ENCODE measurements at places on chromosomes 3 and 15.

GRCh38 chr15:56292546-56293316, 49.1 kb upstream of the RFX7 start:
- DNase-seq = no peak

DNA sequence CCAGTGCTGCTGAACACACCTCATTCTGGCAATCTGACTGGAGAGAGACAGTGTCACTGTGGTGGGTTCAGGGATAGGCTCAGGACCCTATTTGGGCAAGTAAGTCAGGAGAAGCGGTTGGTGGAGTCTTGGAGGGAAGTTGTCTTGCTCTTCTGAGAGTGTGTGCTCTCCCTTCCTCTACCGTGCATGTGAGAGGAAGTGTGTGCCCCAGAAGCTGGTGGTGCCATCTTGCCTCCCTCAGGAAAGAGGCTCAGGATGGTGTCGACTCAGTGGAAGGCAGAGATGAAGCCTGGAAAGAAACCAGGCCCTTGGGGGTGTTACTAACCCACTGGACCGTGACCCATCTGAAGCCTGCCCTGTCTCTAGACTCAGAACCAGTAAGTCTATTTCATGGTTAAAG, 6.8 kb upstream of the RARRES1 start:
- no peak for DNase-seq

- no peak for DNase-seq
Observed at GRCh38 chr3:160168246-160168645, 57.0 kb upstream of the C3orf80 start.

DNA sequence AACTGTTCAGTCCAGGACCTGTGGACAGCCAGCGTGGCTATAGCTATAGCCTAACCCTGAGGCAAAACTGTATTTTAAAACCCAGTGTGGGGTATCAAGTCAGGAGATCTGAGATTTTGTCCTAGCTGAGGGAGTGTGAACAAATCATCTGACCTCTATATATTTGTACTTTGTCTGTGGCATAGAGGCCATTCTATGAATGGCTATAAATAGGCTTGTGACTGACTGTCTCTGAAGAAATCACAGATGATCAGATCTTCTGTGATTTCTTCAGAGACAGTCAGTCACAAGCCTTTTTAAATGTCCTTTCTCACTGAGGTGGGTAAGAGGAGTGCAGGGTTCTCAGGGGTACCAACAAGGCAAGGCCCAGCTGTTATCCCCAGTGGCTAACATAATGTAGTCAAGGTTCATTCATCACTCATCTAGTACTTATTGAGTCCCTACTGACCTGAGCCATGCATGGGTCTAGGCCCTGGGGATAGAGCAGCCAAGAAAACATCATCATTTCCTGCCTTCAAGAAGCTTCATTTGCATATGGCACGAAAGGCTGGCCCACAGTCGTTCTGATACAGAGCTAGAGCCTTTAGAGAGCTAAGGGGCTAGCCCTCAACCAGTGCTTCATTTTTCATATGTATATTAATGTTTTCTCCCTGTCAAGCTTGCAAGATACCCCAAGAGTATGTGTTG, 53.3 kb downstream of the TIPARP start:
- no peak for DNase-seq

GRCh38 chr3:58581328-58582091, 4.3 kb upstream of the FAM107A start:
- no peak for DNase-seq

GRCh38 chr3:122064326-122064725, 9.2 kb downstream of the CD86 start:
- DNase-seq = no peak

DNA sequence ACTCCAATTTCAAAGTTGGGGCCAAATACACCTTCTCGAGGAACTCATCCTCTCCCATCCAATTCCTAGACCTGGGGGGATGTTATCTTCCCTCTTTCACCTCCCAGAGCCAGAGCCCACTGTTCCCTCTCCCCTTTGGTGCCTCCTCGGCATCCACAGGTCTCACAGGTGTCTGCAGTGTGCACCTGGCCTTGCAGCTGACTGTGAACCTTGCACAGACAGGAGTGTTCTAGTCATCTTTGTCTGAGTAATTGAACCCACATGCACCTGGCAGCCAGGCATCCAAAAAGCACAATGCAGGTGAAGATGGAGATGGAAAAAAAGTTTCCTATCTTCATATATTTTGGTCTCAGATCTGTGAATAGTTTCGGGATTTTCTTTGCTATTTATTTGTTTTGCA, 30.8 kb downstream of the PCOLCE2 start:
- DNase-seq = no peak

DNA sequence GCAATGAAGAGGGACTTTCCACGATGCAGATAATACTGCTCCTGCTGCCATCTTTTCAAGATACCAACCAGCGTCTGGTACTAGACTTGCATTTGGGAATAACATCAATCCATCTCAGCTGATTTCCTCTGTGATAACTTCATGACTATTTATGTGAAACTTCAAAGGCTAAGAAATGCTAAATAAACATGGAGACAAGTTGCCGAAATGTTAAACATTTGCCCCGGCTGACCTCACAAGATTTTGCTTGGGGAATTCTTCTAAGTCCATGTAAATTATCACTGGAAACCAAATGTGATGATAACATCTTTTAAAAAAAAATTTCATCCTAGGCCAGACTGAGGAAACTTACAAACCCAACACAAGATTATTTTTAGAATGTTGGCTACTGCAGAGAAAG, 185.8 kb upstream of the PRICKLE2 start:
- DNase-seq = no peak

DNA sequence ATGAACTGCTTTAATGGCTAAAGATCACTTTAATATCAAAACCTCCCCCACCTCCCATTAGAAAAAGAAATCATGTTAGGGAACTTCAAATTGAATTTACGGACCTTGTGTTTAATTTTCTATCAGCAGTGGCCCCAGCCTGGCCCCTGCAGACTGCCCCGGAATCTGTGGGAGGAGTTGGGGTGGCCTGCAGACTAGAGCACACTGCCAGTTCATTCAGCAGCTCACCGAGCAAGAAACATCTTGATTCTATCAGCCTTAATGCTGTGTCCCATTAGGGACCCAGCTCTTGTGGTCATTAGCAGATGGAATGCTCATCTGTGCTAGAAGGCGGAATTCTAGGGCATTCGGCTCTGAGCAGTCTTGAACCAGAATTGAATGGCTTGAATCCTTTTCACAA, 54.2 kb downstream of the FLNB start:
- DNase-seq = no peak

DNA sequence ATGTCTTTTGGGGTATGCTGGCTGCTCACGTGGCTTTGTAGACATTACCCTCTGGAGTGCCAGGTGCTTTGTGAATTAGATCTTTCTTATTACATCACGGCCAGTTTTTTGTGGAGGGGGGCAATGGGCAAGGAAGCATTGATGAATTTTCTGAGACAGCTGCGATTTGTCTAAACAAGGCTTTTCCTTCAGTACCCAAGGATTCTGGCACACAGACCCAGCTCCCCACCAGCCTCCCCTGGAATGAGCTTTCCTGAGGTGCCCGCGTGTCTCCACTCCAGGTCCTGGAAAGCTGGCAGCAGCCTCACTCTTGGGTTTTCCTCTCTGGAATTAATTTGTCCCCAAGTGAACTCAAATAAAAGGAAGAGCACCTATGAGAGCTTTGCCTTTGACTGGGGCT, 157.6 kb upstream of the CTDSPL start:
- DNase-seq = no peak

DNA sequence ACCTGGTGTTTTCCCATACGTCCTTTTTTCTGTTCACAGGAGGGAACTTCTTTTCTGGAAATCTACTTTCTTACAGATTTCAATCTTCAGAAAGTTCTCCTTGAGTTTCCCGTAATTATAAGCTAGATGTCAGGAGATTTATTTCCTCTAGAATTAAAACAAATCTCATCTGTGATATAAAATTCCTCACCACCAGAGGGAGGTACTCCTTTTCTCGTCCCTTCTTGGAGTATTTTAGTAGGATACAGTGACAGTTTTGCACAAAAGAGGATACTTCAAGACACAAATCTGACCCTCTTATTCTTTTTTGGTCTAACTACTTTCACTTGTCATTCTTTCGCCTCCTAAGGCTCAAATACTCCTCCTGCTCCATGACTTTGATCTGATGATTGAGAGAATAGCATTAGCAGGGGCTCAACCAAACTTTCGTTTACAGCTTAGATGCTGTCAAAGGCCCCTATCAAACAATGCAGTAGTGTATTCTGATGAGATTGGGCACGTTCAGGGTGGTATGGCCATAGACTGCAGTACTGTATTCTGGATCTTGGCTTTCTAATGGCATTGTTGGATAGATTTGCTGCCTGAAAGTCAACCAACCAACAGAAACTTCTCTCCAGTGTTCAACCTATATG, 38.0 kb downstream of the TMEM41A start:
- DNase-seq = no peak

DNA sequence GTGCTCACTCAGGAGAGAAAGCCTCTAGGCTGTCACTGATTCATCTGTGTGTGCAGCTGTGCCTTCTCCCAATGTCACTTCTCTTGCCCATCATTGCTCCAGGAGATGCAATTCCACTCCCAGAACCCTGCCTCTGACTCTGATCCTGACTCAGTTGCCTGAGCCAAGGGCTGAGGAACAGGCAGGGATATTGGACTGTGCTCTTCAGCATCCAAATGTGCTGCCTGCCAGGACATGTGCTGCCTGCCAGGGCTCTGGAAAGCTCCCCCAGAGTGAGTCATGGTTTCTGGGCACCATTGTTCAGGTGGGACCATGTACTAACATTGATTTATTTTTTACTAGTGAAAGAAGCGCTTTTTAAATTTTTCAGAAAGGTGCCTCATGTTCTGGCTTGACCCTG, 71.0 kb downstream of the TRIM42 start:
- no peak for DNase-seq

DNA sequence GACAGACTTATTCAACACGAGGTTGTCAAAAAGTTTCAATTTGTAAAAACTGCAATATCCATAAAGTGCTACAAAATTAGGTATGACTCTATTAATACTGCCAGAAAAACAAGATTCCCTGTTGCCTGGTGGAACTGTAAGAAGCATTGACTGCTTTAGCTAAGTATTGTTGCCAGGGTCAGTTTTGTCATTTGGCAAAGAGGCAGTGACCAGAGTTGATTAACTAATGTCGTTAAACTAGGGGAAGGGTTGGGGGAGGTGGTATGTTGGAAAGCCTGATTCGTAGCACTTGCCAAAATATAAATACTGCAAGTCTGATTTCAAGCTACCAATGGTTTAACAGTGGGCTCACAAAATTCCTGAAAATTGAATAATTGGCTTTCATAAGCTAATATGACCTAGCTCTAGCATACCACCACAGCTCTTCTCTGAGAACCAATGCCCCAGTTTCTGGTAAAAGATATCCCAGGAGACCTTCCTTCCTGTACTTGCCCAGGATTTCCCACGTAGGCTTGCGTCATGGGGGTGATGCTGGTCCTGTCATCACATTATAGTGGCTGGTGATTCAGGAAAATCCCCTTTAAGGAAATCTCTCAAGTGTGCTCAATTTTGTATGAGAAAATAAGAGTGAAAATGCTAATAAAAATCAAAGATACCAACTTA, 266.4 kb upstream of the TBC1D5 start:
- no peak for DNase-seq

DNA sequence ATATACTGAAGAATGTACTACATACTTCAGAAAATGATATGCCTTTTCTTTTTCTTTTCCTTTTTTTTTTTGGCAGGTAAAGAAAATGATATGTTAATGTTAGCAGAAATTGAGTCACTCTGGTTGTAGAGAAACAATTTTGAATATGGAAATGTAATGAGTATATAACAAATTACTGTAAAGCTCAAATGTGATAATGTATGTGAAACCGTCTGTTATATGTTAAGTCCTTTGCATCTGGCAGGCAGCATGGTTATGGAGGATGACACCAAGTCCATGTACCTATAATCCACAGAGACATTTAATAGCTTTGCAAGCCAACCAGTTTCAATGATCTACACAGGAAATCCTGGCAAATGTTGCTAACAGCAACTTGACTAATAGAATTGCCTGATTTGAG, 58.4 kb downstream of the HACD2 start:
- no peak for DNase-seq

GRCh38 chr3:101900316-101900715, 51.0 kb downstream of the NFKBIZ start:
- DNase-seq = no peak

GRCh38 chr15:95359966-95360365, 970.5 kb upstream of the NR2F2 start:
- DNase-seq = no peak

GRCh38 chr3:126850370-126851085, 132.4 kb upstream of the PLXNA1 start:
- DNase-seq = no peak

DNA sequence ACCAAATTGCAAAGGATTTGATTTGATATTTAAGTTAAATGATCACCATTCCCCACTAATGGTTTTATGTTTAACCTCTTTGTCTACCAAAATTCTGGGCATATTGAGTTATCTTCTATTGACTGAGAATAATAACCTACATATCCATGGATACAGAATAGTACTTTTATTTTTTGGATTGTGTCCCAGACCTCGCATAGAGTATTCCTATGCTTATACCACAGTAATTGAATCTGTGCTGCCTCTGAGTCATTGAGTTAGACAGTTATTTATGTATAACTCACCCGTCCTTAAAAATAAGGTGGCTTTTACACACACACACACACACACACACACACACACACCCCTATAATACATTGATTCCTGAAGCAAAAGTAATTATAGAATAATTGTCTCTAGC, 690.1 kb upstream of the BCHE start:
- DNase-seq = no peak

DNA sequence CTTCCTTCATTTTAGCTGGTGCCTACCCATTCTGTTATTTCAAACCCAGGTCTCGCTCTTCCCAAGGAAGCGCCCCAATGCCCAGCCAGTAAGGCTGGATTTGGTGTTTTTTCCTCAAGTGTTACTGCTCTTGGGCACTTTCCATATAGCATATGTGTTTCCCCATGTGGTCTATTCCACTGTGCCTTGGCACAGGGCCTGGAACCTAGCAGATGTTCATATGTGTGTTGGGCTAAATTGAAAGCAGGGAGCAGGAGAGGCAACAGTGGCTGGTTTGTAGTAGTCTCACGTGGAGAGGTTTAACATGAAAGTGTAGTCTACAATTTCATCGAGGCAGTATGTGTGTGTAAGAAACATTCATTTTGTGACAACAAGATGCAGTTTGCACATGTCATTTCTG, 48.2 kb upstream of the TEX264 start:
- DNase-seq = no peak

Data from effector memory CD4-positive, alpha-beta T cell (primary cell).